Activated CD4-positive, alpha-beta T cell treated with anti-CD3 and anti-CD28 coated beads, Interleukin-2, amount 50 U/mL, for 1 hour (primary cell): ENCODE measurements at places on chromosomes 5 and 9.

DNA sequence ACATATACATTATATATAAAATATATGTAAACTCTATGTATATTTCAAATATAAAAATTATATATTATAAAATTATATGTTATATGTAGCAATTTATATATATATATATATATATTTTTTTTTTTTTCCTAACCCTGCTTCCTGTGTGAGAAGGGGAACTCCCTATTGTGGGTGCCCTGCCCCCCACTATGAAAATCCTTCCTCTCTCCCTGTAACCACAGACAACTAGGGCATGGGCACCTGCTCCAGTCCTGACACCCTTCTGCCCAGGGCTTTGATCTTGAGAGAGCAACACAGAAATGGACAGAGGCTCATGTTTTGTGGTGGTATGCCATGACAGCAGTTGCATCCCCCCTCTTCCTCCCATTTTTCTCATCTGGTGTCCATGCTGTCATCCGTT is 148.7 kb upstream of the IL12B start:
- DNase-seq = no peak

GRCh38 chr5:145437627-145438026 is 397.5 kb downstream of the PRELID2 start:
- no peak for DNase-seq

DNA sequence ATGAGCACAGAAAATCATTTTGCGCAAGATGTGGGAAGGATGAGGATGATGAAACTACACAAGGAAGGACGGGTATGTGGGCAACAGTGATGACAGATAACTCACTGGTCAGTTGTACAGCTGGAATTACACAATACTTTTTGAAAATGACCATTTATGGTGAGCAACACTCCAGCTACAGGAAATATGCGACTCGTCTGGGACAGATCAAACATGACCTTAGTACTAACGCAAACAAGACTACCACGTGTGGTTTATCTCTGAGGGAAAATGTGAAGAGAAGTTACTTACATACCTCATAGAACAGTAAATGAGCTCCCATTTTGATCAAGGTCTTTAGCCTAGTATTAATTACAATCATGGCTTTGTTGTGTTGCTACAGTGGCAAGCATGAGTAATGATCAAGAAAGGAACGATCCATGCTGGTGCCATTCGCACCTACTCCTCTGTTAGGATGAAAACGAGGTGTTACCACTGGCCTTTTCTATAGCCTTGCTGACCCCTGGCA is 456.9 kb downstream of the BNC2 start:
- DNase-seq = no peak

GRCh38 chr5:13932011-13932410 is 12.5 kb downstream of the DNAH5 start:
- no peak for DNase-seq

GRCh38 chr5:98714710-98715288 is 58.7 kb upstream of the RGMB start:
- DNase-seq = no peak

GRCh38 chr9:29575219-29575618 is 2001.9 kb upstream of the C9orf72 start:
- no peak for DNase-seq

DNA sequence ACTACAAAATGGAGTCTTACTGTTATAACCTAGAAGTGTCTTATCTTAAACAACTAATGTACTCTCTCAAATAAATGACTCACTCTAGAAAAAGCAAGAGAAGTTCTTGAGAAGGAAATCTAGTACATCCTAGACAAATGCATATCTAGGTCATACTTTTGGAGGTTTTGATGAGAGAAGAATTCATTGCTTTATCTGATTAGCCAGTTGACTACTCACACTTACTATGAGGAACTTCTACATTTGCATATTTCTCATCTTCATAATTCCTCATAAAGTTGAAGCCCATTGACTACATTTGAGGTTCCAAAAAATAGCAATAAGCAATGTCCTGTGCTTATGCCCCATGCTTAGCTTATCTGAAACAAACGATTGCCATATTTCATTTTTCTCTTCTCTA is 2.8 kb downstream of the JAKMIP2 start:
- DNase-seq = no peak

DNA sequence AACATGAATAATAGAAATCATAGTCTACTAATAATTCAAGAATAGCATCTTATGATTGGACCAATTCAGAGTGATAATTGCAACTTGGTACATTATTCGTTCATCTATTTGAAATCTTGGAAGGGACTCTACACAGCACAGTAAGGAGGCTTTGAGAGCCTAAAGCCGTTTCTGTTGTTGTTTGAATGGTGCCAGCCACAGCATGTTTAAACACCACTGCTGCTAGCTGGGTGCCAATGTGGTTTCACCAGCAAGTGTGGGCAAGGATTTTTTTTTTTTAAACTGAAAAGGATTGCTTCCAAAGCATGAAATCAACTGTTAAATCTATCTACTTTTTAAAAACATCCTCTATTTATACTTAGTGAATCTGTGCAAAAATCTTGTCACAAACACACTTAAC is 253.9 kb upstream of the MAP3K1 start:
- DNase-seq = no peak

GRCh38 chr5:150734579-150735384 is 24.0 kb downstream of the DCTN4 start:
- no peak for DNase-seq

DNA sequence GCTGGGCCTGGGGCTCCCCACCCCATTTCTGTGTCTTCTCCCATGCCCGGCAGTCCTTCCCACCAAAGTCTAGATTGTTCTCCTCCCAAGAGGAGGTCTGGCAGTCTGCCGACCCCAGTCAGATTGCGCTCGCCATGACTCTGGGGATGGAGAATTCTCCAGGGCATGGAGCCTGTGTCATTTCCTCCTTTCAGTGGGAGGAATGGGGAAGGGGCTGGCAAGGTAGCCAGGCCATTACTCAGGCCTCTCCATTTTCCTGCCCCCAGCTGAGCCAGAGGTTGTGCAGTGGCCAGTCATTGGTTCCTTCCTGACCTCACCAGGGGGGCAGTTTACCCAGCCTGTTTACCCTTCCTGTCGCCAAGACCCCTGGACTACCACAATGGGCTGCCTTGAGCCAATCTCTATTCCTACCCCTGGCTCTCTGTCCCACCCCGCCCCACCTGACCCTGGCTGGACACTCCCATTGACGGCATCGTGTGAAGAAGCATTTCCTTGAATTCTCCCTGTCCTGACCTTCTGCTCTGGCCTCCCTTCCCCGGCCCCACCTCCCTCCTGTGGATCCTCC is 628 bp downstream of the SYNPO start:
- no peak for DNase-seq

GRCh38 chr5:94420885-94421284 is 197.5 kb downstream of the KIAA0825 start:
- DNase-seq = no peak

- no peak for DNase-seq
Measured at GRCh38 chr5:32753051-32753450, 41.9 kb downstream of the NPR3 start.

DNA sequence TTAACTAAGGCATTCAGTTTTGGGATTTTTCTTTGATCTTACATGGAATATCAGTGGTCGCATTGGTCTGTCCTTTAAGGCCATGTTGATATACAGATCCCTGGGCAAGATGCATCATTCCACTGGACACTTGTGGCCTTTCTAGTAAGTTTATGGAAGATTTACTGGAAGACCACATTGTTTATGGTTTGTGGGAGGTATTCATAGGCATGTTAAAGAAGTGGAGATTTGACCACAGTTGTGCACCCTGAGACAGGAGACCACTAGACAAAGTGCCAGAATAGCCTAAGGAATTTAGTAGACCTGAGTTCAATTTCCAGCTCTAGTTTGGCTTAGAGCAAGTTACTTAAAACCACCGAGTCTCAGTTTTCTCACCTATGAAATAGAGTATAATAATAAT is 383.1 kb upstream of the PAPPA start:
- DNase-seq = no peak

DNA sequence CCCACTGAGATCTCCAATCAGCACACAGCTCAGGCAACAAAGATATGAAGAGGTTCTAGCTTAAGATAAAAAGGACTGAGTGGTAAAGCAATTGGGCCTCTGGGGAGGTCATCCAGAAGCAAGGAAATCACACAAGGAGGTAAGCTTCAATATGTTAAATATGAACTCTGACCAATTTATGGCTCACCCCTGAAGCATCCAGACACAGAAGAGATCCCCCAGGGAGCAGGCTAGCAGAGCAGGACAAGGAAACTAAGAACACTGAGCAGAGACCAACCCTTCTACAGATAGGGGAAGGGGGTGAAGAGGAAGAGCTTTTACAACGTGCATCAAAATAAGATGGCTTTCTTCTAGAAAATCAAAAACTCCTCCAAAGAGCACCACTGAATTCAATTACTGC is 616.2 kb downstream of the DNAH5 start:
- DNase-seq = no peak

DNA sequence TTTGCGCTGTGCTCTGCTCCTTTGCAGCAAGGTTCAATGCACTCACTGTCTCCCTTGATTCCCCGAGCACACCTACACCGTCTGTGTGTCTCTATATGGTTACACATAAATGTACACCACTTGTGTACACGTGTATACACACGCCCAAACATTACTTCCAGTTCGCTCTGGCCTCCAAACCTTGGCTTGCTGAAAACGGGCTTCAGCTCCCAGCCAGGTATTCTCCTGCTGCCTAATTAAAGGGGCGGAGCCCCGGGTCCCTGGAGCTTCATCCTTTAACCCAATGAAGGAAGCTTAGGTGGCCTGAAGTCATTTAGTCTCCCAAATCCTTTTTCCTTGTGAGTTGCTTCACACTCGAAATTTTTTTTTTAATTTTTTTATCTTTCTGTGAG is 4.6 kb downstream of the ISL1 start:
- no peak for DNase-seq

DNA sequence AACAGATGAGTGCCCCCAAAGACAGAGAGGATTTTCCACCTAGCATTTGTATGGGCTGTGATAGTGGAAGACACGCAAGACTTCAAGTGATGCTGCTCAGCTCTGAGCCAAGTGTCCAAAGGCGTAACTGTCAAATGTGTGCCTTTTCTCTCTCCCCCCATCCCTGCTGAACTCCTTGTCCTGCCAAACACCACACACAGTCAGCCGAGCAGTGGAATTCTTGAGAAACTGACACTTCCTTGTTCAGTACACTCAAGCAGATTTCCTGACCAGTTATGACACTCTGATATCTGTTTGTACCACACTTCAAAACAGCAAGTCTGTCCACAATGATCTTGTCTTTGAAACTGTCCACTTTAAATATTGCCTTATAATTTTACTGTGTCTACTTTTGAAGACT is 166.4 kb downstream of the PIK3R1 start:
- no peak for DNase-seq

GRCh38 chr9:110912419-110913291 is 125.6 kb downstream of the LPAR1 start:
- DNase-seq = no peak

- DNase-seq = no peak
Measured at GRCh38 chr9:131889437-131890251, 149.8 kb upstream of the RAPGEF1 start.

- no peak for DNase-seq
Measured at GRCh38 chr5:38846379-38847011, 683 bp downstream of the OSMR start.

GRCh38 chr9:115914291-115914690 is 239.3 kb upstream of the PAPPA start:
- no peak for DNase-seq

GRCh38 chr9:3028535-3028934 is 184.6 kb upstream of the PUM3 start:
- DNase-seq = no peak

DNA sequence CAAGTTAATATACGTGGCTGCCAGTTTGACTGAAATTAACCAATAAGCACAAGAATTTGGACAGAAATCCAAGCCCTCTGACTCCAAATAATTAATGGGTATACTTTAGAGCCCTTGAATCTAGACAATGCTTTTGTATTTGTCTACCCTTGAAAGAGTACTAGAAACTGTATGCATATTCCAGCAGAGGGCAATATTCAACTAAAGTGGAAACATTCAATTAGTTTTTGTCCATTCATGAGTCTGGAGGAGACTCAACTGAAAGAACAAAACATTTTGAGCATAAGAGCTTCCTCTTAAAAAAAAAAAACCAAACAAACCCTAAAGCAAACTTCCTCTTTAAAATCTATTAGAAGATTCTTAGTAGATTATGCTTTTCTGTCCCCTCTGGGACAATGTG is 157.8 kb downstream of the ARHGEF28 start:
- DNase-seq = no peak

DNA sequence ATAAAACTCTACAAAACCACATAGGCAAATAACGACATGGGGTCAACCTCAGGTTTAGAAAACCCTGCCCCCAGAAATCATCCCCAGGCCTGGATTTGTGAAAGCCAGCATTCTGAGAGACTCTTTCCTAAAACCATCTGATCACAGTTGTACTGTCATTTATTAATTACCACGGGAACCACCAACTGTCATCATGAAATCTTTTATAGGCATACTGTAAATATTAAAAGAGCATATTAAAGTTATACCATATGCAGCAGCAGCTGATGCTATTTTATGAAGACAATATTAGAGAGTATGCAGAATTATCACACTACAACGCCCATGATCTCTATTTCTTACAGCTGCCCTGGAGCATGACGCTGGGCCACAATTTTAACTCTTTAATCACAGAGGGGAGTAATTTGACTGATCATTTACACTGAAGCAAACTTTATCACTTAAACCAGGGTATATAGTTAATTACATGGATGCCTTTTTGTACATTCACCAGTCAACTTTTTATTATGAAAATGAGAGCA is 9.0 kb upstream of the ZDHHC21 start:
- DNase-seq = no peak

- DNase-seq = no peak
Measured at GRCh38 chr5:43063721-43064171, 23.6 kb upstream of the ANXA2R start.

- DNase-seq = no peak
Measured at GRCh38 chr5:146633323-146633764, 117.4 kb upstream of the GPR151 start.

- no peak for DNase-seq
Measured at GRCh38 chr5:168443950-168444700, 42.1 kb upstream of the RARS1 start.

- no peak for DNase-seq
Measured at GRCh38 chr5:27087747-27088146, 49.4 kb upstream of the CDH9 start.

GRCh38 chr5:95087816-95088317 is 197.0 kb downstream of the MCTP1 start:
- no peak for DNase-seq

- no peak for DNase-seq
Measured at GRCh38 chr9:99167694-99168093, 54.0 kb downstream of the ALG2 start.

- no peak for DNase-seq
Measured at GRCh38 chr9:72147676-72148075, 1.6 kb upstream of the GDA start.

GRCh38 chr5:77774981-77775789 is 954 bp downstream of the TBCA start:
- no peak for DNase-seq

DNA sequence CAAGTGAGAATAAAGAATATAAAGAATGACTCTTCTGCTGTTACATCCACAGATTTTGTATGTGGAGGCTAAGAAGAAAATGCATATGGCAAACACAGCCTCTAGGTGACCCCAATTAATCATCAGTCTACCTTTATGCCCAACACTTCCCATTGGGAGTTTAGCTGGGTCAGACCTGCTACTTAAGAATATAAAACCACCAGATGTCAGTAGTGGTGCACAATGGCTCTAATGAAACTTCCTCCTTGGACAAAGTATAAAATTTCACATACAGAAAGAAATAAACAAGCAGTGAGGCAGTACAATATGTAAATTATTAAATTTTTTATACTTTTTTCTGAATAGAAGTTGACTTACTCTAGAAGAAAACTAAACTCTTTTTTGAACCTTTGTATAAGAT is 539.9 kb downstream of the BRINP1 start:
- no peak for DNase-seq
